ENCODE measurements at places on chromosomes 7 and 10.

DNA sequence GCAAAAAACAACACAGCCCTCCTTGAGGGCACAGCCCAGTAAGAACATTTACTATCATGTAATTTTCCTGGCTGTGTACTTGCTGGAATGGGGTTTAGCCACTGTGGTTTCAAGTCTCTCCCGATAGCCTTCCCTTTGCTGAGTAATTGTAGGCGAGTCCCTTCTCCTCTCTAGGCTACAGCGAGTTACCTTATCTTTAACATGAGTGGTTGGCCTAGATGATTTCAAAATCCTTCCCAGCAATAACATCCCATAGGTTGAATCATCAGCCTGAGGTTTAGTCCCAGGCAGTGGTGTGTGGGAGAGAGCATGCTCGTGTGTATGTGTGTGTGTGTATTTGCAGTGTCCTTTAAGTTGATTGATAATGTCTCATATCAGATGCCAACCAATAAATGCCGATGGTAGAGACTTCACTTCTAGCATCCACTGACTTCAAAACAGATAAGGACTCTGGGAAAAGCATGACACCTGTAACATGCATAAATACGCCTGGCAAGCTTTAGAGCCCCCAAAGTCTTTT is 142.9 kb upstream of the ZMIZ1 start:
- peak; percentile 98 for DNase-seq

GRCh38 chr7:150721970-150722373 is 5.6 kb downstream of the GIMAP1 start:
- DNase-seq = no peak

GRCh38 chr10:74824184-74824899 is 2.1 kb upstream of the KAT6B start:
- DNase-seq = no peak

DNA sequence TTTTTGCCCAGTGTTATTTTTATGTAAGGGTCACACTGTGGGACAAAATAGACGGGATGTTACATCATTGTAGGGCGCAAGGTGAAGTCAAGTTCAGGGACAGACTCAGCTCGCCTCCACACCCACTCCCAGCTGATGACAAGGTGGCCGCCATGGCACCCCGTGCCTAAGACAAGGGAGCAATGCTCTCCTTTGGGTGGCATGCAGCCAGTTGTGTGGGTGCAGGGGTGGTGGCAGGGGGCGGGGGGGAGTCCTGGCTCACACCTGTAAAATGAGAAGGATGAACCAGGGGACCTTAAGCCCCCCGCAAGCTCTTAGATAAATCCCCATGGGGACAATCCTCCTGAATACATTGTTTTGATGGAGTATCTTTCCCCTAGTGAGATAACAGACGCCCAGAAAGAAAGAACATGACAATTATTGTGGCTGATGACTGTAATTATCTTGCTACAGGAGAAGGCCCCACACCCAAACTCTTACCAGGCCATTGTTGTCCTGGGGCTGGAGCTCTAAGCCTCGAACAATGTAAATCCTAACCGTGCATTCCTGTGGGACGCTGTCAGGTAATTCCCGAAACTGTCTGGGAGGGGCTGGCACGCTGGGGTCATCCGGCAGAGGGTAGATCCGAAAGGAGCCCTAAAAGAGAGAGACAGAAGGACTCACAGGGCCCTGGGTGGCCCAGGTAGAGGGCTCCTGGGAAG is 148.7 kb downstream of the MYOF start:
- DNase-seq = no peak

DNA sequence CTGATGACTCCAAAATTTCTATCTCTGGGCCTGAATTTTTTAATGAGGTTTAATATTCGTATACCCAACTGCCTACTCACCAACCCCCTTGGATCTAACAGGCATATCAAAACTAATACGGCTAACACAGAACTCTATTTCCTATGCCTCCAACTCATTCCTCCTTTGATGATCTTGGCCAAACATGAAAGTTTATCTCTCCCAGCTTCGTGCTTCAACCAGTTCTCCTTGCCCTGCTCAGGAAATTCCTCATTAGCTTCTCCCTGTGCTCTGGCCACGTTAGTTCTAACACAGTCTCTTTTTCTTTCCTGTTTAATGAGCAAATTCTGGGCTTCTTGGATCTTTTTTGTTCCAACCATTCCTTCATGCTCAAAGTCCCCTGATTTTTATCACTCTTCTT is 138.9 kb upstream of the PTN start:
- DNase-seq = no peak

DNA sequence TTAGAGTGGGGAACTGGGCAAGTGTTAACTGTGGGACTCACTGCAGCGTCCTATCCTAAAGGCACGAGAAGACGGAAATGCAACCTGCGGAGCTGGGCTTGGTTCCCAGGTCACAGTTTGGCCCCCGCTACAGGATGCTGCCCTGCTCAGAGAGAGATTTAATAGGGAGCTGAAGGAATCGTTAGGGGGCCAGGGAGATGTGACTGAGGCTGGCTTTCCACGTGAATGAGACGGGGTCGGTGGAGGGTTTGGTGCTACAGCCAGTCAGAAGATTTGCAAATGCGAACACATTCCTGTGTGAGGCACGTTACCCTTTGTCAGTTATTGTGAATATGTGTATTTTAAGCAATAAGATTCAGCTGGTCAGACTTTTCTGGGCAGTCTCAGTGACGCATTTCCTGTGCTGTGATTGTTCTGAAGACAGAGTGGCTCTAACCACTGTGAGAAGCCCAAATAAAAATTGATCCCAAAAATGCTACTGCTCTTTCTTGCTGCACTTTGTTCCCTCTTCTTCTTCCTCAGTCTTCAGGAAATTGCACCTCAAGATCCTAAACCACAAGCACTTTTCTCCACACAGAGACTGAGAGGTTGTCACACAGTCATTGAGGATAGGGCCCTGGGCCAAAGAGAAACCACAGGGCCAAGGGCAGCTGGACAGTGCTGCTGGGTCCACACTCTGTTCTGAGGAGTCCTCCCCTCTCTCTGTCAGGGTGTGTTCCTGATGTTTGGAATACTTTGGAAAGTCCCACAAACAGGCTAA is 21.2 kb downstream of the CYP17A1 start:
- DNase-seq = peak; percentile 95

- DNase-seq = peak; percentile 5
Observed at GRCh38 chr10:11242443-11243387, 225.0 kb downstream of the CELF2 start.

- no peak for DNase-seq
Observed at GRCh38 chr10:89206402-89207180, 526 bp downstream of the CH25H start.

GRCh38 chr7:50827281-50827680 is 44.6 kb upstream of the GRB10 start:
- no peak for DNase-seq

GRCh38 chr10:44557596-44558191 is 172.8 kb upstream of the CXCL12 start:
- no peak for DNase-seq

- DNase-seq = peak; percentile 85
Observed at GRCh38 chr7:43872406-43873110, 3.2 kb upstream of the MRPS24 start.

- no peak for DNase-seq
Observed at GRCh38 chr10:101087376-101087775, 25.6 kb downstream of the KAZALD1 start.

GRCh38 chr10:117425974-117426566 is 50.8 kb upstream of the PDZD8 start:
- DNase-seq = no peak

- DNase-seq = no peak
Observed at GRCh38 chr10:118107541-118107940, 60.8 kb upstream of the RAB11FIP2 start.

GRCh38 chr7:128453836-128454804 is 1.6 kb upstream of the HILPDA start:
- DNase-seq = peak; percentile 84
